Astrocyte of the spinal cord (primary cell): ENCODE measurements at places on chromosomes 16 and 17.

GRCh38 chr17:47882247-47882646 is 13.8 kb upstream of the SP2 start:
- no peak for DNase-seq

GRCh38 chr17:37417852-37418251 is 11.2 kb downstream of the TADA2A start:
- DNase-seq: peak; percentile 30

GRCh38 chr17:48565022-48565554 is 13.1 kb downstream of the HOXB4 start:
- no peak for DNase-seq

- DNase-seq: no peak
Measured at GRCh38 chr16:52494145-52494544, 52.8 kb downstream of the TOX3 start.

DNA sequence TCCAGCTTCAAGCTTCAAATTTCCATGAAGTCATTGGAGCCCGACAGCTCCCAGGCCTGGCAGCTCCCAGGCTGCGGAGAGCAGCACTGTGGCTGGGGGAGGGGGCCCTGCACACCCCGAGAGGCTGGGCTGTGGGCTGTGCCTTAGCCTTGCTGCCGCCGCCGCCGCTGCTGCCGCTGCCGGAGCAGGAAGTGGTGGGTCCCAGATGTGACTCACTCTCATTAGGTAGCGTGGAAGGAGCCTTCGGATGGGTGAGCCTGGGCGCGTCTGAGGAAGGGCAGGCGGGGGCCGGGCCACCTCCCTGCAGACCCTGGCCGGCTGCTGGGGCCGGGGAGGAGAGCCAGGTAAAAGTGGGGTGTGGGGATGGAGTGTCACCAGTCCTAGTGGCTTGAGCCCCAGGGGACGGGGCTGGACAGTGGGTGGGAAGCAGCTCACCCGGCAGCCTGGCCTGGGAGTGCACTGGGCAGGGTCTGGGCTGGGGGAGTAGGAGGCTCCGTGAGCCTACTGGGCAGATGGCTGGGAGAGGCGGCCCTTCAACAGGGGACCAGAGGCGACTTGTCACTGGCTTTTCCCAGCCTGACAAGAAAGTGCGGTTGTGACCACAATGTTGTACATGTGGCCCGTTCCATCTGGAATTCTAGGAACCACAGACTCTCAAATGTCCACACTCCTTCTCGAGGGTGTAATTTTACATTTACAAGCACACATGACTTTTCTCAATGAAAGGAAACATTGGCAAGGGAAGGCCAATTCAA is at the start of gene ADCY7:
Gene ADCY7 (plus strand): TSS at position 215 of the 755 bp plus-strand sequence. CDS start 21,629 bp downstream, outside the sequence.
- peak; percentile 86 for DNase-seq

- DNase-seq: no peak
Measured at GRCh38 chr16:49924078-49924477, 68.2 kb upstream of the ZNF423 start.

GRCh38 chr16:5508371-5508770 is 410.8 kb upstream of the EEF2KMT start:
- no peak for DNase-seq

GRCh38 chr17:28520687-28521086 is 14.5 kb downstream of the FOXN1 start:
- DNase-seq: no peak

DNA sequence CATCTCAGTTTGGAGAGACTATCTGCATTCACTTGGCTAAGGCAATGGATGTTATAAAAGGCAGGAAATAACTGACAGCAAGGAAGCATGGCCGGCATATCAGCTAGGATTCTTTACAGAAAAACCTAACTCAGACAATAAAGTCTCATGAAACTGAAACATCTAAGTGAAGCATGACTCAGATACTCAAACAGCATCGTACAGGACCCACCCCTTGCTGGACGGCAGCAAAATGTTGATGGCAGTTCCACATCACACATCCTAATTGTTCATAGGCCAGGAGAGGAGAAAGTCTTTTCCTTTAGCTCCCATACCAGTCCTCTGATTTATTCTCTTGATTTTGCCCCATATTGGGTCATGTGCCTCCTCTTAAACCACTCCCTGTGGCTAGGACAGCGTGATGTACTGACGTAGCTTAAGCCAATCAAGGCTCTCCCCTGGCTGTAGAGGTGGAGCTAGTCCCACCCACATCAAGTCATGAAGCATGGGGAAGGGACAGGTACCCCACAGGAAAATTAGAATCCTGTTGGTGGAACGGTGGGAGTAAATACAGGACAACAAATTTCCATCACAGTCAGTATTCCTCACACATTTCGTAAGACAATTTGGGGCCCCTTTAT is 178.9 kb downstream of the IRX3 start:
- no peak for DNase-seq

GRCh38 chr16:8173111-8173644 is 417.1 kb downstream of the TMEM114 start:
- DNase-seq: peak; percentile 0

GRCh38 chr17:57201481-57201880 is 54.8 kb upstream of the MSI2 start:
- no peak for DNase-seq

DNA sequence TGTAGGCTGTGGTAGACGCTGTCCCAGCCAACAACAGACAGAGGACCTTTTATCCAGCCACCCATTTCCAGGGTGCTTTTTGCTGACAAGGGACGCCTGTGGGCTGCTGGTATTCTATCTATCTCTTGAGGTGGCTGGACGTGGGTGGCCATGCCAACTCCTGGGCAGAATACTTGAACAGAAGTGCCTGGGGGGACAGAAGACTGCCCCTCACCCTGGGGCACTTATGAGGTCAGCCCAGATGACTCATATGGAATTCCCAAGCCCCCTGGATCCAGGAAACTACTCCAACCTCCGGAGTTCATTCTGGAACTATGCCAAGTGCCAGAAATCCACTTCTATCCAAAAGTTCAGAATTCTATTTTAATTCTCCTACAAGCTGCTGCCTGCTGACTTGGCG is 61.3 kb downstream of the CDRT4 start:
- DNase-seq: no peak

GRCh38 chr17:40068584-40068916 is 5.8 kb downstream of the THRA start:
- no peak for DNase-seq
